Frontal cortex (tissue), 4 donors: ENCODE measurements at places on chromosomes 3 and 15.

GRCh38 chr3:7194071-7194835 lies 333.3 kb downstream of the GRM7 start:
- DNase-seq = no peak

DNA sequence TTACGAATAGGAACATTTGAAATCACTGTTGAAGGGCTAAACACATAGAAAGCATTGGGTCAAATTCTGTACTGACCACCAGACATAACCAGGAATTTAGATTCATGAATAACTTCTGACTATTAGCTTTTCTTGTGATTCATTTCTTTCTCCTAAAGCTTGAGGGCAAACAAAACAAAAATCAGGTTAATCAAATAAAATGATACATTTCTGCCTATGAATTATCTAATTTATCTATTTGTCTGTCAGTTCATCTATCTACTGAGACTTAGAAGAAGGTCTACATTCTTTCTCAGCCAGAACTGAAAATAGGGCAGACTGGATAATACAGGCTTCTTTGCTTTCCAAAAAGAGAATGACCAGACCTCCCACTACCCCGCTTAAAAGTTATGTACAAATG lies 65.9 kb upstream of the ST3GAL6 start:
- no peak for DNase-seq

DNA sequence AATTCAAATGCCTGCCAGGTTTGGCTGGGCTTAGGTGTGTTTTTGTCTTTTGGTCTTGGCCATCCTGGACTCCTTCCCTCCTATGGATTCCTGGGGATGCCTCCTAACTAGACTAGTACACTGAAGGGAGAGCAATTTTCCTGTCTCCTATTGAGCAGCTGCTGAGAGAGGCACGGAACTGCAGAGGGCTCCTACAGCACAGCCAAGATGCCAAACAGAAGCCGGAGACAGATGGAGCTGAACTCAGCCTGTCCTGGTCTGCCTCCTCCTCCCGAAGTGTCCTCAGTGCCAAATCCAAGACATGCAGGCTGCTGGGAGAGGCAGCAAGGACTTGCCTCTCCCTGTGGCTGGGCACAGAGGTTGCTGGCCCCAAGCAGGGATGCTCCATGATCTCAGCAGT lies 256.6 kb upstream of the PROK2 start:
- DNase-seq = peak; percentile 12

DNA sequence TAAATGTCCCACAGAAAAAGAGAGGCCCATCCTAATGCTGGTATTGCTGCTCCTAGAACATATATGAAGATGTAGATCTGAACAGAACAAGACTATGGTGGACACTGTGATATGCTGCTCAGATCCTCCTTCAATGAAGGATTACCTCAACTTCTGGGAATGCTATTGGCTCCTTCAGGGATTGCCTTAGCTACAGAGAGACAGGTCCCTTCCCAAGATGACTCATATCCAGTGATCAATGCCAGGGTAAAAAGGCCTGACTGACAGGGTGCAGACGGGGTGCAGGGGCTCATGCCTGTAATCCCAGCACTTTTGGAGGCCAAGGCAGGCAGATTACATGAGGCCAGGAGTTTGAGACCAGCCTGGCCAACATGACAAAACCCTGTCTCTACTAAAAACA lies 20.5 kb upstream of the STAG1 start:
- DNase-seq = no peak

GRCh38 chr15:39426552-39427532 lies 154.0 kb upstream of the THBS1 start:
- peak; percentile 12 for DNase-seq

DNA sequence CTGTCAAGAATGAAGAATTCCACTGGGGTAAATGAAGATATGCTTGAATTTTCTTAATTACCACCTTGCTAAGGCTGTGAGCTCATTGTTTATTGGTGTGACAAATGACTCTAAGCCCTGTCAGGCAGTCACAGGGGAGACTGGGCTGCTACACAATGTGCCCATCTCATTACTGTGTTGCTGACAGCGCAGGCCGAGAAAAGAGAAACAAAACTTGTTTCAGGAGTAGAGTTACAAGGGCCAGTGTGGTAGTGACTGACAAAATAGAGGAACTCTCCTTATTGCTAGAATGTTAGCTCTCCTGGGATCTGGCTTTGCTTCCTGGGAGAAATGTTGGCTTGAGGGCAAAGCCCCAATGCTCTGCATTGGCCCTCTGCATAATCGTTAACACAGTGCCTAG lies 130.4 kb upstream of the CRBN start:
- DNase-seq = no peak

DNA sequence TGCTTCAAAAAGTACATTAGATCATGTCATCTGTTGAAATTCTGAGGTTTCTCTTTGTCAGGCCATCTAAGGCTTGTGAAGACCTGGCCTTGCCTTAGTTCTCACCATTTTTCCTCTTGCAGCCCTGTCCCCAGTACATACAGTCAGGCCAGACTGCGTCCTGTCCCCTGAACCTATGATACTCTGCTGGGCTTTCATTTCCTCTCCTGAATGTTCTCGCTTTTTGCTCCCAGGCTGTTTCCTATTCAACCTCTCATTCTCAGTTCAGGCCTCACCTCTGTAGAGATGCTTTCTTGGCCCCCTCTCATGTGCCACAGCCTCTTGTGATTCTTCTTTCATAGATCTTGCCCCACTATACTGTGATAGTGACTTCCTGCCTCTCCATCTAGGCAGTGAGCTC lies 648.8 kb upstream of the KCNMB2 start:
- no peak for DNase-seq

DNA sequence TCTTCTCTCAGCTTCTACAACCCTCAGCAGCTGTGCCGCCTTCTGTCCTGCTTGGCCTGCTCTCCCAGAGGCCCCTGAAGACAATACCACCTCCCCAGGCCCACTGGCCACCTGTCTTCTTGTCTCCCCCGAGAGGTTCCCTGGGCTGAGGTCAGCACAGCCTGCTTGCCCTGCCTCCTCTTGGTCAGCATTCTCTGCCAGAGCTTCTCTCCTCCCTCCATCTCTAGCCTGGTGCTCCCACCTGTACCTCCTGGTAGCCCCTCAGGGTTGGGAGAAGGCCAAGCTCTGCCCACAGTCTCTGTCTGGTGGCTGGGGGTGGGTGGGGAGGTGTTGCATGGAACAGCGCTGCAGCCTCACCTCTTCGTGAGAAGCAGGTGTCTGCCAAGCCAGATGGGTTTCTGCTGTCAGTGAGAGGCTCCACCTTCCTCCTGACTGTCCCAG lies 5.6 kb upstream of the ISLR start:
- DNase-seq = no peak

GRCh38 chr3:64082961-64083541 lies 59.8 kb upstream of the PSMD6 start:
- no peak for DNase-seq

GRCh38 chr3:22704571-22705354 lies 498.4 kb upstream of the UBE2E2 start:
- no peak for DNase-seq

GRCh38 chr3:59777667-59778077 lies 727.8 kb upstream of the CFAP20DC start:
- no peak for DNase-seq

DNA sequence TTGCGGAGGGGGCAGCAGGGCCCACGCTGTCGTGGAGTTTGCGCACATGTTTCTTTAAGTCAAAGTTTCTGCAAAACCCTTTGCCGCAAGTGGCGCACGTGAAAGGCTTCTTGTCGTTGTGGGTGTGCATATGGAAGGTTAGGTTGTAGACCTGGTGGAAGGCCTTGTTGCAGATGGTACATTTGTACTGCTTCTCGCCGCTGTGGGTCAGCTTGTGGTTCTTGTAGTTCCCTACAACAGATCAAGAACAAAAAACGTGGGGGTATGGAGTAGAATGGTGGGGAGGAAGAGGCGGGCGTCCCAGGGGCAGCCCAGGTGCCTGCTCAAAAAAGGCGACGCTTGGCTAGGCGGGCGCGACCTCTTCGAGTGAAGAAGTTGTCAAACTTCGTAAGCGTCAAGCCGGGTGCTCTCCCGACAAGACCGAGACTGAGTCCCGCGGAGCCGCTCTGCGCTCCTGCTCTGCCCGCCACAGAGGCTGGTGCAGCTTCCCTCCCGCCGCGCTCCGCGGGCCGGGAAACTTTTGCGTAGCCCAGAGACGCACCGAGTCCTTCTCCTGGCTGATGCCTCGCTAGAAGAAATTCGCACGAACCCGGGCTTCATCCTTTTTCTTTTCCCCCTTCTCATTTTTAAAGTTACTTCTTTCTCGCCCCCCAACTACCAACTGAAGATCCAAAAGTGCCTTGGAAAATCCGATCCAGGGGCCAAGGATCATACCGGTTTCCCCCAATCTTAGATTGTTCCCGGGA lies 3.1 kb downstream of the FEZF2 start:
- no peak for DNase-seq

GRCh38 chr3:107416886-107417285 lies 39.6 kb downstream of the CCDC54 start:
- DNase-seq = no peak

GRCh38 chr3:59996056-59996455 lies 946.2 kb upstream of the CFAP20DC start:
- DNase-seq = no peak

GRCh38 chr15:39501366-39502081 lies 79.4 kb upstream of the THBS1 start:
- no peak for DNase-seq

- no peak for DNase-seq
Measured at GRCh38 chr3:17544632-17545031, 197.8 kb downstream of the TBC1D5 start.

DNA sequence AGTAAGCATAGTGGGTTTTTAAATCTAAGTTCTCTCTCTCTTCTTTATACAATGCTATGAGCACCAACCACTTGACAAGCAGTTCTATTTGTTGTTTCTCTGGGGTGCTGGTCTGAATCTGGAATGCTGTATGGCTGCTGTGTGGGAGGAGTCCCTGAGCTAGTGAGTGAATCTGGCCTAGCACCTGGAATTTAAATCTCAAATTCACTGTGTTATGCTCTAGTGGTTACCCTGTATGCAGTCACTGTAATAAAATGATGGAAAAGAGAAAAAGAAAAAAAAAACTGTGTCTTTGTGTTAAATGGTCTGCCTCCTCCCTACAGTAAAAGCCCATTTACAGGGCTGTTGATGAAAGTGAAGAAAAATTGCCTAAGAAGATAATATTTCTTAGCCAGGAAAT lies 155.0 kb downstream of the ATP8B4 start:
- no peak for DNase-seq

DNA sequence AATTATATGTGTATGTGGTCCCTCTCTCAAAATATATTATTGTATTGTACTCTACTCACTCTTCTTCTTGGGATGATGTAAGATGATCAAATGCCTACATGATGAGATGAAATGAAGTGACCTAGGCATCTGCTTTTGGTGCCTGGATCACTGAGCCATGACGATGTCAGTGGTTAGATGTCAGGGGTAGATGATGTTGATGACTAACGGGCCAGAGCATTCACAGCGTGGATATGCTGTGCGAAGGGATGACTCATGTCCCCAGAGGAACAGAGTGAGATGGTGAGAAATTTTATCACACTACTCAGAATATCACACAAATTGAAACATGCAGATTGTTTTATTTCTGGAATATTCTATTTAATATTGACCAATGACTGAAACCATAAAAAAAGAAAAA lies 233.9 kb upstream of the CADM2 start:
- DNase-seq = no peak

DNA sequence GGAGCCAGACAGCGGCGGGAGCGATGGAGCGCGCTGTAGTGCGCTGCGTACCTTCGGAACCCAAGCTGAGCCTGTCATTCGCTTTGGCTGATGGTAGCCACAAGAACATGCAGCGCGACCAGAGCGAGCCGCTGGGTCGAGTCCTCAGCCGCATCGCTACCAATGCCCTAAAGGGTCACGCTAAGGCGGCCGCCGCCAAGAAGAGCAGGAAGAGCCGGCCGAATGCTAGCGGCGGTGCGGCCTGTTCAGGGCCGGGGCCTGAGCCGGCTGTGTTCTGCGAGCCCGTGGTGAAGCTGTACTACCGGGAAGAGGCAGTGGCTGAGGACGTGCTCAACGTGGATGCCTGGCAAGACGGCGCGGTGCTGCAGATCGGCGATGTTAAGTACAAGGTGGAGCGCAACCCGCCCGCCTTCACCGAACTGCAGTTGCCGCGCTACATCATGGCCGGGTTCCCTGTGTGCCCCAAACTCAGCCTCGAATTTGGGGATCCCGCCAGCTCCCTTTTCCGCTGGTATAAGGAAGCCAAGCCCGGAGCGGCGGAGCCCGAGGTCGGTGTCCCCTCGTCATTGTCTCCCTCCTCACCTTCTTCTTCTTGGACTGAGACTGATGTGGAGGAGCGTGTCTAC lies 498 bp downstream of the PDE12 start:
- DNase-seq = peak; percentile 36

GRCh38 chr15:67135494-67135893 lies 70.1 kb downstream of the SMAD3 start:
- DNase-seq = no peak

DNA sequence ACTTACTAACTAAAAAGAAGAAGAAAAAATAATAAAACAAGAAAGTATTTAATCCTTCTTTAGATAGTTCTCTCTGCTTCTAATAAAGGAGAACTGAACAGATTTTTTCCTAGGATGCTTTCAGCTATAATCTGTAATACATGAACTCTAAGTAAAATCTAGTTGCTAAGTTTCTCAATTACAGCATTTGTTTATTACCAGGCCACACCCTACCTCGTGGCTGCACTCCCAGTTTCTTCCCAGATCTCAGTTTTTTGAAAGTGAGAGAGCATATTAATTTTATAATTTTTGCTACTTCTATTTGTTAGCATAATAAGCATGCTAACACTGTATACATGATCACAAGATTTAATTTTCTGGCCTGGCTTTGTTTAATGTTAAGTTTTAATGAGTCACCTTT lies 258.3 kb downstream of the IL5RA start:
- DNase-seq = no peak

- DNase-seq = no peak
Measured at GRCh38 chr15:38560456-38560926, 4.1 kb downstream of the RASGRP1 start.

GRCh38 chr3:184371570-184372018 lies 6.4 kb downstream of the THPO start:
- peak; percentile 71 for DNase-seq

GRCh38 chr3:176807938-176808337 lies 389.3 kb downstream of the TBL1XR1 start:
- DNase-seq = no peak

DNA sequence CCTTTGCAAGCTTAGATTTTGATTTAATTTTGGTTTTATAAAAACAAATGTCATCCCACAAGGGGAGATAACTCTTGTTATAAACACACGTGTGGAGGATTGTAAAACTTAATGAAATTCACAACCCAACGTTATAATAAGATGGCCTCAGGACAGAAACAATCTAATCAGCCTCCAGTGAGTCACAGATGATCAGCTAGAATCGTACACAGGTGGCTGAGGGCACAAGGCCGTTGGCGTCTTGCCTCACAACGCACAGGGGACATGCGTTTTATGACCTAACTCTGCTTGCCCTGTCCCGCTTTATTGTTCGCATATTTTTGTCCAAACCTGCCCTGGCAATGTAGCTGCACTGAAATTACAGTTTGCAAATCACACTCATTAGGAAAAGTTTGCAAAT lies 121.9 kb upstream of the PDZRN3 start:
- DNase-seq = no peak

DNA sequence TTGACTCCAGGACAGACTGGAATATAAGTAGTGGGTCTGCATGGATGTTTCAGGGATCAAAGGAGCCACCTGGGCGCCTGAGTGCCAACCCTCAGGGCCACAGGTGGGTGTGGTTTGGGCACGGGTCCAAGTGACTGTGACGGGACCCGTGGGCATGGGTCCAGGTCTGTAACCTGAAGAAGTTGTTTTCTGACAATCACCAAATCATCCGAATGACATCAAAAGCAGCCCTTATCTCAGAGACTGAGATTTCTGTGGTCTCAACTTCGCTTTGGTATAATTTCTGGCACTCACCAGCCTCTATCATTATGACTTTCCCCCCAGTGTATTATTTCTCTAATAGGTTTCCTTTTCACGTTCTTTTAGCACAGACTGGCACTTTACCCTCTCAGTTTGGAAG lies 24.4 kb downstream of the RLBP1 start:
- no peak for DNase-seq
